ENCODE measurements at places on chromosomes 5 and 9.

- no peak for DNase-seq
Measured at GRCh38 chr9:19748278-19749126, 40.3 kb downstream of the SLC24A2 start.

DNA sequence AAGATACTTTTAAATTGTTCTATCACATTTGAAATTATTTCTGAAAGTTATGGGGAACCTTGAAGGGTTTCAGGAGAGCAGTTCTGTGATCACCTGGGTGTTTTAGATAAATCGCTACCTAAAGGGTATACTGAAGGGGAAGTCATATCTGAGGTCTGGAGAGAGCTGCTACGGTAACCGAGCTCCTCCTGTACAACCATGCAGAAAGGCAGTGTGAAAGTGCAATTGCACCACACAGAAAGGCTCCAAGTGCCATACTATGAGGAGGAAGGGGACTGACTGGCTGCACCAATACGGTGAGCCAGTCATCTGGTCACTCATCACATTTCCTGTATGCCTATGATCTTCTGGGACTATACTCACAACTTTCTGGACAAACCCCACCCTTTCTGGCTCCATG lies 241.4 kb upstream of the SLC24A2 start:
- no peak for DNase-seq

- DNase-seq, result no peak
Measured at GRCh38 chr5:163312598-163312997, 124.8 kb upstream of the CCNG1 start.

DNA sequence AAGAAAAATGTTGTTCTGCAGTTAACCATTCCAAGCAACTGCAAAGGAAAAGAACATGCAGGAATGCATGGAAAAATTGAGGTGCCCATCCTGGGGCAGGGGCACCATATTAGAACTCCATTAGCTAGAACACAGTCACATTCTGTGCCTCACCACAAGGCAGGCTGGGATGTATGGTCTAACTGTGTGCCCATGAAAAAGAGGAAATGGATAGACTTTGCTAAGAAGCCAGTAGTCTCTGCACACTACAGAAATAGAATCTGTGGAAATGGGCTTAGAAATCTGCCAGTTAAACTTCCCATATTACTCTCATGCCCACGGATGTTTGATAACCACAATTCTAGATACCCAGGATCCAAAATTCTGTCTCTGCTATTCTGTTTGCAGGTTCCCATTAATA lies 423.8 kb upstream of the SMARCA2 start:
- no peak for DNase-seq
